NCI-H460 (cell line): ENCODE measurements at places on chromosomes 4 and X. TPM values are rescaled to one million over a fixed set of nuclear protein-coding genes. Genes with fewer than 3 reads are reported as not detected.

Gene IL1RAPL1
- not detected in 2 replicates for total RNA-seq

Gene SPATA4
- total RNA-seq: 0.12 TPM in 1 of 2 replicates, not detected in the other

Gene TRIM75
- not detected in 2 replicates for total RNA-seq

DNA sequence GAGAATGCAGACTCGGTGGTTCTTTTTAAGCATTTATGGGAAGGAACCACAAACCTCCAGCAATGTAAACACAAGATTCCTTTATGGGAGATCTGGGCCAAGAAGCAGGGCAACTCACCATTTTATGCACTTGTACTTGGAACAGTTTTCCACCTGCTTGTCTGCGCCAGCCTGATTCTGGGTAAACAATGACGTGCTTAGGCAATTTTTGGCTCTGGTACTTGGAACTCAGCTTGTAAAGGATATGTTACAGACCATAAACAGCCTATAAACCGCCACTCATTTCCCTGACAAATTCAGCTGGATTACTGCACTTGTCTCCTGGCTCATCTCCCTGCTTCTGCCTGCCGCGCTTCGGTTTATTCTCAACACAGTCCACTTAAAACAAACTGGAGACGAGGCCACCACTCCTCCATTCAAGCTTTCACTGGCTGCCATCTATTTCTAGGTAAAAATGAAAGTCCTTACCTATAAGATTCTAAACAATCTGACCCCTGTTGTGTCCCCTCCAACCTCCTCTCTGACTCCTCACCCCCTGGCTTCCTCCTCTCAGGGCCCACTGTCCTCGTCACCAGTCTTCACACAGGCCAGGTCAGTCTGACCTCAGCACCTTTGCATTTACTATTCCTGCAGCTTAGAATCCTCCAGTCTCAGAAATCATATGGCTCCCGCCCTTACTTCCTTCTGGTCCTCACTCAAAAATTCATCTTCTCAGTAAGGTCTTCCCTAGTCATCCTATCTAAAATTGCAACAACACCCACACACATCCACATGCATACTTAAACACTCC lies 205.9 kb upstream of the GALNT7 start:
- DNase-seq: no peak

- DNase-seq: no peak
Measured at GRCh38 chr4:110012917-110013316, 100.2 kb downstream of the EGF start.

DNA sequence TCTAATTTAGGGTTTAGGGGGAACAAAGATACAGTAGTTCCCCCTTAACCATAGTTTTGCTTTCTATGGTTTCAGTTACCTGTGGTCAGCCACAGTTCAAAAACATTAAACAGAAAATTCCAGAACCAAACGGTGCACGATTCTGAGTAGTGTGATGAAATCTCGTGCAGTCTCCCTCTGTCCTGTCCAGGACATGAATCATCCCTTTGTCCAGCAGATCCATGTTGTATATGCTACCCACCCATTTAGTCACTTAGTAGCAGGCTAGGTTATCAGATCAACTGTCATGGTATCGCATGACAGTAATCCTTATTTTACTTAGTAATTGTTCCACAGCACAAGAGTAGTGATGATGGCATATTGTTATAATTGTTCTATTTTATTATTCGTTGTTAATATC lies 556.1 kb downstream of the IL1RAPL1 start:
- DNase-seq: no peak

DNA sequence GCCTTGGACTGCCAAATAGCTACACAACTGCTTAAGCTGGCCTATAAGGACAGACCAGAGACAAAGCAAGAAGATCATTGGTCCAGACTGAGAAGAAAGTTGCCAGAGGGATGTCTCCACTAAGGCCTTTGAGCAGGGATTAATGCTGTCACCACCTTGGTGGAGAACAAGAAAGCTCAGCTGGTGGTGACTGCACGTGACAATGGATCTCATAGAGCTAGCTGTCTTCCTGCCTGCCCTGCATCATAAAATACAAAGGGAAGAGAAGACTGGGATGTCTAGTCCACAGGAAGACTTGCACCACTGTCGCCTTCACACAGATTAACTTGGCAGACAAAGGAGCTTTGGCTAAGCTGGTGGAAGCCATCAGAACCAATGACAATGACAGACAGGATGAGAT lies 40.5 kb upstream of the FAM120C start:
- DNase-seq: no peak

- DNase-seq: peak; percentile 85
Measured at GRCh38 chr4:92969650-92970379, 666.0 kb downstream of the GRID2 start.

- DNase-seq: no peak
Measured at GRCh38 chrX:8244301-8244700, 73.2 kb upstream of the VCX2 start.
